ENCODE measurements at places on chromosomes 3 and 15. TPM values are rescaled to one million over a fixed set of nuclear protein-coding genes. Genes with fewer than 3 reads are reported as not detected.

DNA sequence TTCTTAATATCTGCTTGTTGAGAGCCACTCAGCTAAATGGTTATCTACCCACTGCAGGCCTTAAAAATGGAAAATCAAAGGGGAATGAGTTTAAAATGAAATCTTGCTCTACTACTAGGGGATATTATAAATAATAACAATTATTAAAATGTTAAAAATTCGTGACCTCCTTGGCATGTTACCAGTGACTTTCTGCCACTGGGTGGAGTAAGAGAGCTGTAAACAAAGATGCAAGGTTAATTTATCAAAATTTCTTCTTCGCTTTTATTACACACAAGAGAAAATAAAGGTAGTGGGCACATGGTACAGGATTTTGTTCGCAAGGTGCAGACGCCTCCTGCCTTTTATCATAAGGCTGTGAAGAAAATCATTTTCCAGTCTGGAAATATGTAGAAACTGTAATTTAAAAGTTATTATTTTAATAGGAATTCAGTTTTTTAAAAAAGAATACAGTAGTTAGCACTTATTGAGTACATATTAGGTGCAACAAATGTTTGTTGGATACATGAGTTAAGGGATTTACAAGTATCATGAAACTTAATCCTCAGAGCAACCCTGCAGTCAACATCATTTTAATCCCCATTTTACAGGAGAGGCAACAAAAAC lies 272.6 kb downstream of the SUCLG2 start:
- ATAC-seq = no peak

DNA sequence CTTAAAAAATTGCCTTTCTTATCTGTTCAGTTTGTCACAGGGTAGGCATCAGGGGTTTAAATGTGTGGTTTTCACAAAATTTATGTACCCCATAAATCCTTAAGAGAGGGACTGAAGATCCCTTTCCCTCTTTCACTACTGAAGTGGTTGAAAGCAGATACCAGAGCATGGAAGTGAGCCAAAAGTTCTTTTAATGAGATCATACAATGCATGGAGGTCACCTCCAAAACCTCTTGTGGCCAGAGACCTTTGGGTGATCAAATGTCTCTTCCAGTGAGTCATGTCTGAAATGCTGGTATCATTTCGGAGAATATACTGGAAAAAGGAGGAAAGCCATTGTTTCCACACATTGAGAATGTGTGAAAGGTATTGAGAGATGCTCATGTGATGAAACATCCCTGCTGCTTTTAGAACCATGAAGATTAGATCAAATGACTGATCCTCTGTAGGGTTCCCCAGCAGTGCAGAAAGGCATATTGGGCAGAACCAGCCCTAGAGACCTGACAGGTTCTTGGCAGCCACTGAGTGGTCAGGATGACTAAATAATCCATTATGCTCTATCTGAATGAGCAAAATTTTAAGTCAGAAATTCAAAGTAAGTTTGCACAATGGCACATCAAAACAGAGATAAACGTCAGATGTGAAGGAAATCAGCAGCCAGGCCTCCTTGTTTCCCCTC lies 165.8 kb upstream of the SLC2A2 start:
- ATAC-seq = peak; percentile 63

DNA sequence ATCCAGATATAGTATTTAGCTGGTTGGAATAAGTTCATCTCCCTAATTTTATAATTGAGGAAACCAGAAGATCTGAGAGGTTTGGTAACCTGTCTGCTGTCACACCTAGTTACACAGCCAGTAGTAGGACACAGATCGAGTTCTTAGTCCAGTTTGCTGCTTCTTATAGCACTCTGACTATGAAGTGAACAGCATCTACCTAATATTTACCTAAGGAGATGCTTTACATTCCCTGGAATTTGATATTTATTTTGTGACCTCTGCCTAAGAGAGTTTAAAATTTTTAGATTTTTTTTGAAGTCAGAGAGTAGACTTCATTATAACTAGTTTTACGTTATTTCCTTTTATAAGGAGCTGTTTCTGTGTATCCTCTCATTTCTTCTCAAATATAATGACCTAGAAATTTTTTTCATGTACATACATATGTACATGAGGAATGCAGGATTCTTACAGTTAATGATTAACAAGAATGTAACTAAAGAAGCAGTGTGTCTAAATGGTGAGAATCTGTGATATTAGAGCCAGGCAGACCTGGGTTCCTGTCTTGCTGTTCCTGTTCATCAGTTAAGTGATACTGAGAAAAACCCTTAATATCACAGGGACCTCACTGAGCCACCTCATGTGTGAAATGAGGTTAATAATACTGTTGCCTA lies 4.3 kb downstream of the ARHGEF26 start:
- ATAC-seq = no peak

- peak; percentile 2 for ATAC-seq
Observed at GRCh38 chr15:100341239-100341749, 481 bp downstream of the ADAMTS17 start.

GOLGA6L10 gene
- 3.9 TPM for total RNA-seq

DNA sequence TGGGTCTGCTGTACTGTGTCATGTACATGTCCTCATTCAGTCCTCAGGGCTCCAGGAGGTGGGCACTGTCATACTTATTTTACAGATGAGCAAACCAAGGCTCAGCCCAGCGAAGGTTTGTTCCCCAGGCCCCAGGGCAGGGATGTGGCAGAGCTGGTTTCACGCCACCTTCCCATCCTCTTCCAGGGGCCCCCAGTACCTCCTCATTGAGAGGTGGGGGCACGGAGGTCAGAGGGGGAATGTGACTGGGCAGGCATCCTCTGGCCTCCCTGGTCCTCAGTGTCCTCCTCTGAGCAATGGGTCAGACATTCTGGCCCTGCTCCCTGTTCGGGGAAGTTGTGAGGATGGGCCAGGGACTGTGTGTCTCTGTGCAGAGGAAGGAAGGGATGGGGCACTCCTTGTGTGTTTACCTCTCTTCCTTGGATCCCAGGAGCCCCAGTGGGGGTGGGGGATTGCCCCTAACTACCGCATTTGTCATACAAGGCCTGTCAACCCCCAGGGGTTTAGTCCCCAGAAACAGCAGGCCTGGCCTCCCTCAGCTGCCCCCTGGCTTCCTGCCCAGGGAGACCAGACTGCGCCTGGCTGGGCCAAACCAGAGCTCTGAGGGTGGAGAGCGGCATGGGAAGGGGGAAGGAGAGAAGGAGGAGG lies 65.9 kb upstream of the LCTL start:
- no peak for ATAC-seq

GRCh38 chr3:141011997-141012262 lies 39.2 kb upstream of the SPSB4 start:
- no peak for ATAC-seq

DNA sequence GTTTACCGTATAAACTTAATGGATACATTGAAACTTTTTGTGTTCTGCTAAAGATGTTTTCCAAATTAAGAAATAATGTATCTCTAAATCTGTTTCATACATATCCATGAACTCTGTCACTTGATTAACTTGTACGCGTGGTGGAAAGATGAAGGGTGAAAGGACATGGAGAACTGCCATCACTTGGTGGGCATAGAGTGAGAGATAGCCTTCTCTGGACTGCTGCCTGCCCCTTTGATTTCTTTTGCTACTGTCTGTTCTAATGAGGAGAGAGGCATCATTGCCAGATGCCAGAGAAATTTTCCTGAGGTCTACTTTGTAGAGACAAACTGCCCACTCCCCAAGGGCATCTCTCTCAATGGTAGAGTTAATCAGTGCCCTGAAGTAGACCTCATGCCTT lies 120.5 kb downstream of the SLMAP start:
- no peak for ATAC-seq

- ATAC-seq = peak; percentile 91
Observed at GRCh38 chr3:135895734-135896121, 69.8 kb upstream of the PPP2R3A start.

GRCh38 chr15:60784483-60785254 lies 305.7 kb upstream of the ICE2 start:
- no peak for ATAC-seq

PRKCD gene
- 21.2 TPM for total RNA-seq

TTLL13 gene
- not detected for total RNA-seq

DNA sequence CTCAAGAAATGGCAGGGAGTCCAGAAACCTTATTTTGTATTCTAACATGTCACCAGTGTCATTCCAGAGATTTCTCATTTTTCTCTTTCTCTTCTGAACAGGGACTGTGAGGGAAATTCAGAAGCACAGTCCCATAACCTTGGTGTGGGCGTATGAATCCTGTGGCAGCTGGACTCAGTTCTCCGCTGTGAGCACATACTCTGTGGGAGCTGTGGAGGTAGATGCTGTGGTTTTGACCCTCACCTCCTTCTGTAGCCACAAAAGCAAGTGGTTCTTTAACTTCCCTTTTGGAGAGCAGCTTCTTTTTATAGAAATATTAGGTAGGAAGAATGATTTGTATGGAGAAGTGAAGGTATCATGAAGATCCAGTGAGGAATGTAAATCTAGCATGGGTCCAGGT lies 13.4 kb downstream of the TMEM207 start:
- ATAC-seq = no peak

DNA sequence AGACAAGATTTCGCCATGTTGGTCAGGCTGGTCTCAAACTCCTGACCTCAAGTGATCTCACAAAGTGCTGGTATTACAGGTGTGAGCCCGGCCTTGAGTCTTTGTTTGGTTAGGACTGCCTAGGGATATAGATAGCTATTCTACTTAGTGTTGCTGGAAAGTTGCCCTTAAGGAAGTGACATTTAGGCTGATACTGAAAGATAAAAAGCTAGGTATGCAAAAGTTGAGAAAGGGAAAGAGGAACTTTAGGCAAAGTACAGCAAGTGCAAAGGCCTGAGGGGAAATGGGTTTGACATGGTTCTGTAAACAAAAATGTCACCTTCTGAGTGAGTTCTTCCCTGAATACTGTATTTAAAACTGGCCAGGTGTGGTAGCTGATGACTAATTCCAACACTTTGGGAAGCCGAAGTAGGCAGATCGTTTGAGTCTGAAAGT lies 111.5 kb downstream of the ZNF609 start:
- ATAC-seq = peak; percentile 61

SOX14 gene
- not detected for total RNA-seq

AP3B2 gene
- total RNA-seq = 0.88 TPM

CAMP gene
- not detected for total RNA-seq

- no peak for ATAC-seq
Observed at GRCh38 chr3:129732200-129732876, 125.9 kb upstream of the PLXND1 start.

GRCh38 chr15:64746921-64747320 lies 28.5 kb downstream of the RBPMS2 start:
- ATAC-seq = no peak

DNA sequence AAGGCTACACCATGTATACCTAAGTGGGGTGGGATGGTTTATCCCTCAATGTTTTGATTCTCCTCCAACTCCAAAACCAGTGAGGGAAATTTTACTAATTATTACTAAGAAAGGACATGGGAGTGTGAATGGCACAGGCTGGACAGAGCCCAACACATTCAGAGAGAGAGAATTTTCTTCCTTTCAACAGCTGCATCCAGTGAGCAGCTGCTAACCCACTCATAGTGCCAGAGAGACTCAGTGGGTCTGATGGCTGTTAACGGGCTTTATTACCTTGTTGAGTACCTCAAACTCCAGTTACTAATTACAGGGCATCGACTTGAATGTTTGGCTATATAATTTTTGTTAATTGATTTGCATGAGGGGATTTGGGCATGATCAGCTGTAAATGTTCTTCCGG lies 75.8 kb downstream of the RORA start:
- ATAC-seq = no peak

DNA sequence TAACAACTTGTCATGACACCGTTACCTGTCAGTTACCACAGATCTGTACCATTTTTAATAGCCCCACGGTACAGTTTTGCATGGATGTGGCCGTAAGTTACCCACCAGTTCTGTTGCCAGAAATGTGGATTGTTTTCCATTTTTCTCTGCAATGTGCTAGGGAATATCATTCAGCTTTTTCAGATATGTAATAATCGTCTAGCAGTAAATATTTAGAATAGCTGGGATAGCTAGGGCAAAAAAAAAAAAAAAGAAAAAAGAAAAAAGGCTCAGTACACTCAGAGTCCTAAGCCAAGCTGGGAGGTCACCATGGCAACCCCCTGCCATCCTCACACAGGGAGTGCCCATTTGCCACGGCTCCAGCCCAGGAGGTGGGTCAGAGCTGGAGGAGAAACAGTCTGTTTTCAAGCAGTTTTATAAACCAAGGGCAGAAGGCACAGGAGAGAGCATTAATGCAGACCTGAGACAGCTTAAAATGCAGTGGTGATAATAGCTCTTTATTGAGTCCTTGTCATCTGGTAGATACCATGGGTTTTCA lies 25.2 kb downstream of the PAQR5 start:
- ATAC-seq = no peak

GRCh38 chr3:123296261-123296660 lies 94.5 kb downstream of the SEC22A start:
- ATAC-seq = no peak

DNA sequence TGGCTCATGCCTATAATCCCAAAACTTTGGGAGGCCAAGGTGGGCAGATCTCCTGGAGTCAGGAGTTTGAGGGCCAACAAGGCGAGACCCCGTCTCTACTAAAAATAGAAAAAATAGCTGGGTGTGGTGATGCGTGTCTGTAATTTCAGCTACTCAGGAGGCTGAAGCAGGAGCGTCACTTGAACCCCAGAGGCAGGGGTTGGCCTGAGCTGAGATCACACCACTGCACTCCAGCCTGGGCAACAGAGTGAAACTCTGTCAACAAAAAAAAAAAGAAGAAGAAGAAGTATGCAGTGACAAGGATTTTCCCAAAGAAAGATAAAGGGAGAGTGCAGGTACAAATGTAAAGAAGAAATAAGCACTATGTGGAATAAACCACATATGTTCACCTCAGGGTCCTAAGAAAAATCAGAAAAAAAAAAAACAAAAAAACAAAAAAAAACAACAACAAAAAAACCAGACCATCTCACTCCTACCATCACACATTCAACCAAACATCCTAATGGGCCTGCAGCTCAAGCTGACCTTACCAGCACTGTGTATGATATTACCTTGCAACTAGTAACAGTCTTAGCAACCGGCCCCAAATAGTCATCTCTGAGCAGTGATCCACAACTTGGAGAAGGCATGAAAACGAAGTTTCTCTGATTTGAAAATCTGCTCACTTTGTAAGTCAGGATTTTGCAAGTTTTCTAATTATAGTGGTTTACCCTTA lies 296.7 kb upstream of the PROK2 start:
- ATAC-seq = no peak

DNA sequence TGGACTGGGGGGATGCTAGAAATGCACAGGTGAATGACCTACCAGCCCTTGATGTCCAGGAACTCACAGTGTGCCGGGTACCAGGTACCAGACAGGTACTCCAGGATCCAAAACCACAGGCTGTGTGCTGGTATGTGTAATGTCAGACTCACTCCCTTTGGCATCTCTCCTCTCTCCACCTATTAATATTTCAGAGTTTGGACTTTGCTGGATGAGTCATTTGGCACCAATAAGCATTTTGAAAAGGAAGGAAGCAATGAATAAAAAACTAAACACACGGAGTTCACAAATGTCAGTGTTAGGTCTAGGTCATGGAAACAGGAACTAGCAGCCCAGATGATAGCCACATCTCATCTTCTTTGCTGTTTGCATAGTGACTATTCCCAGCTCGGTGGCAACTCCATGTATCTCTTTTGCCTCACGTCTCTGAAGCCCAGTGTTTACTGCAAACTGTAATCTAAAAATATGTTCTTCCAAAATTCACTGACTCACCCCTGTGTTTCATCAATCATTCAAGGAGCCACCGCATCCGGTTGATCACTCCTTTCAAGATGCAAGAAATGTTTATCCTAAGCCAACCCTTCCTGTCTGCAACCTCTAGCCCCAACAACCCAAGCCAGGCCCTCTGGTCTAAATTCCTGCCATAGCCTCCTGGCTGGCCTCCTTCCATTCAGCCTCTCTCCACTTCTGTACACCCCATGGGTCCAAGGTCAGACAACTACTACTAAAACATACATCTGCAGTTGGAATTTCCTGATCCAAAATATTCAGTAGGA lies 8.4 kb downstream of the ITGB5 start:
- peak; percentile 94 for ATAC-seq

POPDC2 gene
- total RNA-seq = 0.60 TPM

GRCh38 chr3:33006571-33007286 lies 55.3 kb downstream of the CCR4 start:
- ATAC-seq = no peak

Data from esophagus mucosa (tissue), 1 donor.